CD4-positive, alpha-beta T cell treated with Interleukin-1 beta for 1 hour (primary cell): ENCODE measurements at places on chromosomes 6 and 20.

GRCh38 chr20:35007891-35008290, 52.2 kb downstream of the MYH7B start:
- no peak for DNase-seq

- DNase-seq: no peak
Observed at GRCh38 chr20:53331151-53331973, 262.3 kb downstream of the ZNF217 start.

DNA sequence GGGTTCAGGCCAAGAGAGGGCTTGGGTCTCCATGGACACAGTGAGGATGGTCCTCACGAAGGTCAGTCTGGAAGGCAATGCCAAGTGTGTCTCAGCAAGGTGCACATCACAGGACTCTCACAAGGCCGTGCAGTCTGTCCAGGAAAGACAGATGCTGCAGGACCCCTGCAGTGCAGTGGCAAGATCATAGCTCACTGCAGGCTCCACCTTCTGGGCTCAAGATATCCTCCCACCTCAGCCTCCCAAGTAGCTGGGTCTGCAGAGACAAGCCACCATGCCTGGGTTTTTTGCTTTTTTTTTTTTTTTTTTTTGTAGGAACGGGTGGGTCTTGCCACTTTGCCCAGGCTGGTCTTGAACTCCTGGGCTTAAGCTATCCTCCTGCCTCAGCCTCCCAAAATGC, 26.4 kb downstream of the ZMYND8 start:
- DNase-seq: no peak

DNA sequence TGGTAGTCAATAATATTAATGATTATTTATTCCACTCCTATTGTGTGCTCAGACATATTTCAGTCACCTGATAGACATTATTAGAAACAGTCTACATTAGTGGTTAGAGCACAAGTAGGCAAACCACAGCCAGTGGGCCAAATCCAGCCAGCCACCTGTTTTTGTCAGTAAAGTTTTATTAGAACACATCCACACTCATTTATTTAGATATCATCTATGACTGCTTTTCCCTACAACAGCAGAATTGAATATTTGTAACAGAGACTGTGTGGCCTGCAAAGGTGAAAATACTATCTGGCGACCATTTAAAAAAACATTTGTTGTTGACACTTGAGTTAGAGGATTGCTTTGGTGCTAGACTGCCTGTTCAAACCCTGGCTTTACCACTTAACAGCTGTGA, 220.0 kb upstream of the ZFP64 start:
- no peak for DNase-seq

DNA sequence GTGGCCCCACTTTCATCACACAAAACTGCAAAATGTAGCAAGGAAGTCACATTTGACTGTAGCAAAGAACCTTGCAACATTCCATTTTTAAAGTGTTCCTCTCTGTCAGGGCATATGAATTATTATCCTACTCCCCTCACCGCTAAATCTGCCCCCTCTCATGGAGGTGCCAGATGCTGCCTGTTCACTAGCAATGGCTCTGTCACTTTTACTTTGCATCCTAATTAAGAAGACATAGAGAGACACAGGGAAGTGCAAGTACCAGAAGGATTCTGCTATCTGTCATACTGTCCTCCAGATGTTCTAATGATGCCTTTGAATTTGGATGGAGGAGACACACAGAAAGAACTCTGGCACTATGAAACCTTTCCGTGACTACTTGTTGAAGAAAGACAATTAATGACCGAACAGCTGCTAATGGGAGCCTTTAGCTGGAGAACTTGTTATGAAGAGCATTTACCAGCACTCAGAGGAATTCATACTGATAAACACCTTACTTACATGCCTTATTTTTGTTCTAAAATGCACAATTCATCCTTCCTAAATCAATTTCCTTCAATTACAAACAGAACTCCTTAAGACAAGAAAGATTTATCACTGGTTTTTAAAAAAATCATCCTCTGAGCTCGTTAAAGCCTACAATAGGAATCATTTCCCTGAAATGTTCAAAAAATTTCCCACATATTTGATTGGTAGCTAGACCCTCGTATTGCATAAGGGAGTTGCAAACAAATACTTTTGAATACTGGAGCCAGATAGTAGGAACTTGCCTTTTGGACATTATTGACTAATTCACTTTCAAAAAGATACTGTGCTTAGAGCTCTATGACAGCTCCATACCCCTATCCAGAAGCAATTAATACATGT, 292.6 kb downstream of the UBE3D start:
- DNase-seq: no peak

GRCh38 chr20:55919319-55919718, 86.0 kb downstream of the CBLN4 start:
- DNase-seq: no peak

DNA sequence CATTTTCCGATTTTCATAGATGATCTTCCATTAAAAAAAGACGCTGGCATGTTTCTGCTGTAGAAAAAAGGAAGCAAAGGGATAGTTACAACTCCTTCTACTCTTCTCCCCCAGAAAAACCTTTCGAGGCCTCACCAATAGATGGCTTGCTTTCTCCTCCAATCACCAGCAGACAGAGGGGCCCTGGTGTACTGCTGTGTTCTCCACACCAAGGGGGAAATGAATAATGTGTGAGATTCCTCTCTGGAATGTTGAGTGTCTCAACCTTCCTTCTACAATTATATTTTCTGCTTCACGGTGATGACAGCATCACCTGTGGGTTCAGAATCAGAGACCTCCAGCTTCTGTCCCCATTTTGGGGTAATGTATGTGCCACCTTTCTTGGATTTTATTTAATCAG, 185.7 kb upstream of the FLRT3 start:
- no peak for DNase-seq

- no peak for DNase-seq
Observed at GRCh38 chr6:66699385-66699784, 992.4 kb upstream of the EYS start.

DNA sequence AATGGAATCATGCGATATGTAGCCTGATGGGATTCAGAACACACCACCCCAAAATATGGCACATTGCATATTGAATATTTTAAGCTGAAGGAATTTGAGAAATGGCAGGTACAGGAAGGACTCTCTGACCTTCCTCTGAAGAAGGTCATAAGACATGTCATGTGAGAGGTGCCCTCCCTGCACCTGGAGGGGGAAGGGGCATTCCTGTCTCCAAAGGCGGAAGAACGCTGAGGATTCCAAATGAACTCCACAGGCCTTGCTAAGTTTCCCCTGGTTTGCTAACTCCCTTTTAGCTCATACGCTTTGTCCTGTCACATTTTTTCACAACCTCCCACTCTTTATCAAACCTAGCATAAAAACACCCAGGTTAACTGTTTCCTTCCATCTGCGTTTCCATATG, 347.8 kb downstream of the CDKAL1 start:
- no peak for DNase-seq

- DNase-seq: no peak
Observed at GRCh38 chr6:50853939-50854338, 35.3 kb downstream of the TFAP2B start.

DNA sequence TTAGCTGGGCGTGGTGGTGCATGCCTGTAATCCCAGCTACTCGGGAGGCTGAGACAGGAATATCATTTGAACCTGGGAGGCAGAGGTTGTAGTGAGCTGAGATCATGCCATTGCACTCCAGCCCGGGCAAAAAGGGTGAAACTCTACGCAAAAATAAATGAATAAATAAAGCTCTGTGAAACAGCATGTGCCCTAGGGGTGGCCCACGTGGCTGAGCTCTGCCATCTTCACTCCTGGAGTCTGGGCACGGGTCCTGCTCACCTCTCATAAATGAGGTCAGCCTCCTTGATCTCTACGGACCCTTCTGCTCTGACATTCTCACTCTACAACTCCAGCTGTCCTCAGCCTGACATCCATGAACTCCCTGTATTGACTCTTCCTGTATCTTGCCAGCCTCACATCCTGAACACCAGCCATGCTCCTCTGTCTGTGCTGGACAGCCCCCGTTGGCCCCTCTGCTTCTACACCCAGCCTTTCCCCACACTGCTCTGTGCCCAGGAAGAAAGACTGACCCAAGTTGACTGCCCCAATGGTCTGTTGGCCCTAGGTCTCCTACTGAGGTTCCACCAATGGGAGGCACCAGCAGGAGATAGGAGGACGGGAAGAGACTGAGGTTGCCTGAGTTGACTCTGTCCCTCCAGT, 21.9 kb downstream of the CPNE5 start:
- no peak for DNase-seq

- no peak for DNase-seq
Observed at GRCh38 chr20:6489361-6490171, 277.9 kb upstream of the BMP2 start.

- DNase-seq: no peak
Observed at GRCh38 chr6:43940071-43940392, 170.0 kb downstream of the VEGFA start.

GRCh38 chr6:15282334-15282733, 36.5 kb downstream of the JARID2 start:
- DNase-seq: no peak

DNA sequence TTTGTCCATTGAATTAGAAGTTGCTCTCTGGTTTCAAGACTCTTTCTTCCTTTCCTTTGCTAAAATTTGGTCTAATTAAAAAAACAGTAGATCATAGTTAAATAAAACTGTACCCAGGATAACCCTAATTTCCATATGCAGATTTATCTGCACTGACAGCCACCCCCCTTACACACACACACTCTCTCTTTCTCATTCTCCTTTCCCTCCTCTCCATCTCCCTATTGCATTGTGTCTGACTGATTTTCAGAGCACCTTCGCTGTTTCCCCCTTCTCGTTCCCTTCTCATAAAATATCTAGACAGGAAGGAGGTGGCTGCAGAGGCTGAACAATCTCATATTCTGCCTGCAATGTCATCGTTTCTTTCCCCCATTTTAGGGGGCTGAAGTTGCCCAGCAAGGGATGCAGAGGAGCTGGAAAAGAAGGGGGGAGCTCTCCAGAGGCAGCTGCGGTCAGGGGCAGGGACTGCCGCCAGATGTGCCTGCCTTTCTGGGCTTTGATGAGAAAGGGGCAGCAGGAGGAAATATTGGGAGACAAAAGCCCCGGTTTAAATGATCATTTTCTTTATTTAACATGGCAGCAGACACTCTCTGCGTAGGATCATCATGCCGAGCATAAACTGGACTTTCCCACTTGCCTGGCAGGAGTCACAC, 22.5 kb upstream of the MMS22L start:
- DNase-seq: no peak

DNA sequence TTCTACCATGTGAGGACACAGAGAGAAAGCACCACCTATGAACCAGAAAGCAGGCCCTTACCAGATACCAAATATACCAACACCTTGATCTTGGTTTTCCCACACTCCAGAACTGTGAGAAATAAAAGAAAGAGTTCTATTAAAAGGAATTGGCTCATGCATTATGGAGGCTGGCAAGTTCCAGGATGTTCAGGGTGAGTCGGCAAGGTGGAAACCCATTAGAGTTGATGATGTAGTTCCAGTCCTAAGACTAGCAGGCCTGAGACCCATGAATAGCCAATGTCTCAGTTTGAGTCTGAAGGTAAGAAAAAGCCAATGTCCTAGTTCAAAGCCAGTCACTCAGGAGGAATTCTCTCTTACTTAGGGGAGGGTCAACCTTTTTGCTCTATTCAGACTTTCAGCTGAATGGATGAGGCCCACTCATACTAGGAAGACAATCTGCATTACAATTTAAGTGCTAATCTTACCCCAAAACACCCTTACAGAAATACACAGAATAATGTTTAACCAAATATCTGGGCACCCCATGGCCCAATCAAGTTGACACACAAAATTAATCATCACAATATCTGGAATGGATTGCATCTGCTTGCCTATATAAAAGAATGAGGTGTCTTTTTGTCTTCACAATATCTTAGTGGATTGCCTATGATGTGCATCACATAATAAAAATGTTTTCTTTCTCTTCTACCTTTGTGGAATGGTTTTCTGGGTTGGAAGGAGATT, 5.5 kb upstream of the TAAR1 start:
- no peak for DNase-seq

DNA sequence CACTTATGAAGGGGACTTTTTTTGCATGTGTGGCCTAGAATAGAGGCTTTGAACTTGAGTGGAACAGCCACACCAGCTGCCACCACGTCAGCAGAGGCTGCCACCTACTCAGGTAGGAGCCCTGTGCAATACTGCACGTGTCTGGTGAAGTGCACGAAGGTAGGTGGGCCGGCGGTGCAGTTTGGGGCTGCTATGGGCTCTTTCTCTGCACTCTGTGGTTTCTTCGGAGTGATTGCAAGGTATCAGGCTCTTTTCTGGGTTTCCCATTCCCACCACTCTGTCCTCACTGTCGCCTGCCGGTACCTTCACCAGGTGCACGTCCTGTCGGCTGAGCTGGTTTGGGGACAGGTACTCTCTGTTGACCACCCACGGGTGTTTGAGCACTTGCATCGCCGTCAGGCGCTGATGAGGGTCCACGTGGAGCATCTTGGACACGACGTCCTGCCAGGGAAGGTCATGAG, 30.8 kb upstream of the MPC1 start:
- no peak for DNase-seq

DNA sequence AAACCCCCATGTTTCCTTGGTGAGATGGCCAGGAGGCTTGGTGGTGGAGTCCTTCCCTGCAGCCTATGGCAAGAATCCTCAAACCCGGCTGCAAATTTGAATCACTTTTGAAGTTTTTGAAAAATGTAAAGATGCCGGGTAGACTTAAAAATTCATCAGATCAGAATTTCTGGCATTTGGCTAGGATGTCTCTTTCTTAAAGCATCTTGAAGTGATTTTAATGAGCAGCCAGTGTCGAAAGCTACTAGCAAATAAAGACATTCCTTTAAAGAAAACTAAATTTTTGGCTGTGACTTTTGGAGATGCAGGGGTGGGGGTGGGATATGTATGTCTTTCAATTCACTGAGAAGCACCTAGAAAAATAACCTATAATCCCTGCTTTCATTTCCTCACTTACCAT, 25.6 kb upstream of the NOX3 start:
- DNase-seq: no peak

DNA sequence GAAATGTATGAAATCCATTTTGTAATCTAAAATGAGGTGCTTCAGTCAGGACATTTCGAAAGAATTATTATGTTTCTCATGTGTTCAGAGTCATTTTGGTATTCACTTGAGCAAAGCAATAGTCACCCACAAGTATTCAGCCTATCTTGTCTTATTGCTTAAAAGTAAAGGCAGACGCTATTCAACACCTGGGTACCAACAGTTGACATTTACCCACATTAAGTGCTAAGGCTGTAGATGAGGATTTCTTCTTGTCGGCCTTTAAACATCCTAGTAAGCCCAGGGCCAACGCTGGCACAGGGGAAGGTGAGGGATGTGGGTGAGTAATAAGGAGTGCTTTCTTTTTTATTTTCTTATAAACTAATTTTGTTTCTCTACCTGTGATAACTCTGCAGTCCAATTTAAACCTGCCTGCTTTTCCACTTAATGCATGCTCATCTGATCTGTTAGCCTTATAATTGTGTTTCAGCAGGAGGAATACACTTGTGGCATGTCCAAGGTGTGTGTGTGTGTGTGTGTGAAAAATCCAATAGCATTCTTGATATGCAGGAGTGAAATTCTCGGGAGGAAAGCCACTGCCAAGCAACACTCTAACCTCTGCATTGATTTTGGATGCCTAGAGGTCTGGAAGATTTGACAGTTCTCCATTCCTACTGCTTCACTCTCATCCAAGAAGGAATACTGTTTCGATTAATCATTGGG, 252.0 kb downstream of the SOX4 start:
- DNase-seq: no peak
